Fibroblast of skin of right biceps (primary cell): ENCODE measurements at places on chromosomes 6 and 20.

GRCh38 chr6:138410972-138411880 lies 7.2 kb downstream of the HEBP2 start:
- peak; percentile 79 for DNase-seq

DNA sequence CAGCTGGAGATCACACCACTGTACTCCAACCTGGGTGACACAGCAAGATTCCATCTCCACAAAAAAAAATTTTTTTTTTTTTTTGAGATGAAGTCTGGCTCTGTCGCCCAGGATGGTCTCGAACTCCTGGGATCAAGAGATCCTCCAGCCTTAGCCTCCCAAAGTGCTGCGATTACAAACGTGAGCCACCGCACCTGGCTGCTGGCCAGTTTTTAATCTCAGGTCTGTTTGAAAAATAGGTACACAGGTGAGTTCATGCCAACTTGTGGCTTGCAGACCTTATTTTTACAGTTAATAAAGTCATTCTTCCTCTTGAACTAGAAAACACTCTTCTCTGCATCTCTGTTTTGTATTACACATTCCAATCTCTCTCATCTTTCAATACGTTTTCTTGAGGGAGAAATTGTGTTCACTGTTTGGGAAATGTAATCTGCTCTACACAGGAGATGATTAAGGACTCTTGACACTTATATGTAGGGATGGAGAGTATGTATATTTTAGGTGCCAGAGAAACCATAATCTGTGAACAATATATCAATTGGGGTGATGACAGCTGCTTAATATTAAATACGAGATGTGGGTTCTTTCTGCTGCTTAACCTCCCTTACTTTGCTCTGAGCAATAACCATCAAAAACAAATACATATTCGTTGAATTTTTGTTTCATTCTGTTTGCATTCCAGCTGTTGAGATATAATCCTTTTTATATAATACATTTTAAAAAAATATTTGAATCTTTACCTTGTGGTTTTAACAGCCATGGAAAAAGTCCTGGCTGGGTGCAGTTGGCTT lies 17.7 kb upstream of the RIPOR3 start:
- peak; percentile 80 for DNase-seq

- no peak for DNase-seq
Observed at GRCh38 chr6:39003072-39003471, 45.5 kb upstream of the GLP1R start.

GRCh38 chr6:28923318-28924102 lies at the start of gene TRIM27:
Gene TRIM27, minus strand, starts transcription at chr6:28923985. Its CDS starts 353 bp downstream, at chr6:28923632.
- peak; percentile 87 for DNase-seq

GRCh38 chr6:11163932-11164331 lies 52.4 kb upstream of the ERVFRD-1 start:
- no peak for DNase-seq

GRCh38 chr6:32639440-32640394 lies 2.5 kb downstream of the HLA-DQA1 start:
- DNase-seq: no peak

DNA sequence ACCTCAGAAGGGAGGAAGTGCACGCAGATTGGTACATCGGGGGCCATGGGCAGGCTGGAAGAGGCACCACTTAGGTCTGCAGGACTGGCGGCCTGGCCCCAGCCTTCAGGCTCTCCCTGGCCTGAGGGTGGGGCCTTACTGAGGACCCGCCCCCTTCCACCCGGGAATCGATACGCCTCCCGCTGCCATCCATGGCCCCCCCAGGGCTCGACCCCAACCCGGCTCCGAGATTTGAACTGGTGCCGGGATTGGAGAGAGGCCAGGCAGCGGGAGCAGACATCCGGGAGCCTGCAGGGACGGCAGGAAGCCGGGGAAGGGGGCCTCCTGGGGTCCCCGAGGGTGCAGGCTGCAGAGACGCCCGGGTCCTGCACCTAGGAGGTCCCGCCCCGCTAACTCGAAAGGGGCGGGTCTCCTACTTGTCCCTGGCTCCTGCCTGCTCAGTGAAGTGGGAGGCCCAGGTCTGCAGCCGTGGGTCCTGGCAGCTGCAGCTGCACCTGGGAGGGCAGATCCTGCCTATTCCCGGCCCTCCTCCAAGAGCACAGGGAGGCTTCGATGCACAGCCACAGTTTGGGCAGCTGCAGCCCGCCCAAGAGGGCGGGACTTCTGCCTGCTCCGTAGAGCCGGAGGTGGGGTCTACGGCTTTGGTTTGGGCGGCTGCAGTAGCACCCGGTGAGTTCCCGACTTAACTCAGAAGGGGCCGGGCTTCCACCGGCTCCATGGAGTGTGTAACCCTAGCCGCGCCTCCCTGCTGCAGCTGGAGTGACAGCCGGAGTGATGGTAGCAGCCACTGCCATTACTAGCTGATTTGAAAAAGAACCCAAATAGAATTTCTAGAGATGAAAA lies 35.2 kb upstream of the TBC1D22B start:
- peak; percentile 84 for DNase-seq
